ENCODE measurements at places on chromosomes 5 and 9.

DNA sequence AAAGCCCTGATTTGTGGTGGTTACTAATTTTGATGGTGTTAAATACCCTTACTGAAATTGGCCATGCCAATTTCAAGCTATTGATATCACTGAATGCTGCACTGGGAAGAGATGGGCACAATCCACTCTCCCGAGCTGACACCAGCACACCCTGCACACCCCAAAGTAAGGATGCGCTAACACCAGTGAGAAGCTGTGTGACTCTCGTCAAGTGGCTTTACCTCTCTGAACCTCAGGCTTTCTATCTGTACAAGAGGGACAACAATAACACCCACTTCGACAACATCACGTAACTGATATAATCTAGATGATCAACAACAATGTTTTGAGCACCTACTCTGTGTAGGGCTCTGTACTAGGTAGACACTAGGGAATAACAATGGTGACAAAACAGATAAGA, 8.0 kb upstream of the AKNA start:
- ATAC-seq: no peak

DNA sequence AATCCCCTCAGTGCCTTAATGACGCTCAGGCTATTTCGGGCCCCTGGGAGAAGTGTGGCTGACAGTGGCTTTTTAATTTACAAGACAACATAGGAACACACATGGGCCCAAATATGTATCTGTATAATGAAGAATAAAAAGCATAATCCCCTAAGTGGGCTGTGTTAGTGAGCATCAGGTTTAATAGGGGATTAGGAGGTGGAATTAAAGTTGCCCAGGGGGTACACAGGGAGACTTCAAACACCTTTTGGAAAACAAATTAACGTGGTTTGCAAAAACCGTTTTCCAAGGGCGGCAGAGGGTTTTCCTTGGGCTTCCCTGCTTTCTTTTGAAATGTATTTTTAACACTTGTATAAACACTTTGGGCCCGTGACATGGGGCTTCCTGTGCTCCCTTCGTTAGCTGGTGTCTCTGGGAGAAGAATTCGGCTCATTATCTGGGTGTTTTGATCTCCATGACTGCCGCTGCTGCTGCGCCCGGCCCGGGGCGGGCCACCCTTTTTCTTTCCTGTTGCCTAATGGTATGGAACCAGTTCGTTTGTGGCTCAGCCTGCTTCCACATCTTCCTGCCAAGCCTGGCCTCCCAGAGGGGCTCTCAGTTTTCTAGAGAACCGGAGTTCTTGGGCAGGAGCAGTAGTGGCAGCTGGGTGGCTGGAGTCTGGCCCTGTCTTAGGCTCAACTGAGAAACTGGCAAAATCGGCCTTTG, 173.0 kb downstream of the MACROH2A1 start:
- no peak for ATAC-seq

GRCh38 chr5:143302341-143303045, 101.0 kb downstream of the NR3C1 start:
- no peak for ATAC-seq

DNA sequence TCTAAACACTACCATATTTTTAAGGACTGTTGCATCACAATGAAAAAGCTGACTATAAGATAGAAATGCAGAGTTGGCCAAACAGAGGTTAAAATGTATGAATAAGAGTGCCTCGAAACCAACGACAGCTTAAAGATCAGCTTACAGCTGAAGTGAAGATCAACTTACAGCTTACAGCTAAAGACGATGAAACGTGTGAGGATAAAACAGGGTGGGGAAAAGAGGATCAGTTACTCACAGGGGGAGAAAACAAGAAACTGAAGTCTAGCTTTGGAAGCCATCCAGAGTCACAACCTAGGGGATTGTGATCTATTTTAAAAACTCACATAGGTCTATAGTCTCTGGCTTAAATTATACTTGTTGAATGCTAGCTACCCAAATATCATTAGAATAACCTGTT, 220.0 kb downstream of the SNCAIP start:
- ATAC-seq: no peak

DNA sequence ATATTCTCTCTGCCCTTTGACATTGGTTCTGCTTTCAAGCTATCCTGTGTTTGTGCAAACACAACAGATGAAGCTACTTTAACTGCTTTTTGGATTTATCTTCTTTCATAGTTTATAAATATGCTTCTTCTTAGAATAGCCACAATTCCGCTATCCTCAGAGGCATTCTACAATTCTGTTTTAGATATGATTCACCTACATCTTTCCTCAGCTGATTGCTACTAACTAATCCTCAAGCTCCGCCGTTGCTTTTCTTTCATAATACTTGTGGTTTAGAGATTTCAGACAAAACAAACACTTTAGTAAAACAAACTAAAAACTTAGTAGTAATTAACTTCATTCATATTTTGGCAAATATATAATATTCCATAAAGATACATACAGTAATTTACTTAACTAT, 52.5 kb downstream of the ECPAS start:
- ATAC-seq: no peak

DNA sequence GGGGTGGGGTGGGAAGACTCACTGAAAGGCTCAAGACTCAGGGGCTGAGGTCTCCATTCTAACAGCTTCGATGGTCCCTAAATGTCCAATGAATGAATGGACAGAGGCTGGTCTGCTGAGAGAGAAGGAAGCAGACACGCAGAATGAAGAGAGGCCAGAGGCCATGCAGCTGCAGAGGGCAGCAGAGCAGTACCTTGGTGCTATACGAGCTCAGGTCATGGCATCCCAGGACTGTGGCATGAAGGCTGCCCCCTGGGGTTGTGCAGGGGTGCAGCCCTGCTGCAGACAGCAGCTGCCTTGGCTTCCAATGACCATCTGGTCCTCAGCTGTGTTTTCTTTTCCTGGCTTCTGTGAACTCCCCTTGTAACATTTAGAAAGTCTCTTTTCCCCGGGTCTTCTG, 15.2 kb upstream of the CORO2A start:
- ATAC-seq: no peak

GRCh38 chr9:89710697-89711096, 105.9 kb downstream of the GADD45G start:
- ATAC-seq: no peak
